GM23338 (cell line): ENCODE measurements at places on chromosomes 1 and 21.

DNA sequence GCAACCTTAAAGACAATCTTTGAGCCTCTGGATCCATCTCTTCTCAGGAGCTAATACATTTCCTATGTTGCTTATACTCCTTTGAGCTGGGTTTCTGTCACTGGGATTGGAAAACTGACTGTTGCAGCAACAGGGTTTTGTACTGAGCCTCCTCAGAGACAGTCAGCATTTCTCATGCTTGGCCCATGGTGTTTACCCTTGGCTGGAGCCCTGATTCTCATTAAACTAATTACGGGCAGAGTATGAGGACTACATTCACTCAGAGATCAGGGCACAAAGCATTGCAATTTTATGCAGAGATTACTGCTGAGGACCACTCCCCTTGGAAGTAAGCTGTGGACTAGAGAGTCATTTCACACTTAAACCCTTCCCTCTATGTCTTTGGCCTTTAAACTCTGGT lies 134.5 kb downstream of the LRIG2 start:
- no peak for DNase-seq

GRCh38 chr1:204583909-204584632 lies 67.9 kb downstream of the MDM4 start:
- DNase-seq: no peak

DNA sequence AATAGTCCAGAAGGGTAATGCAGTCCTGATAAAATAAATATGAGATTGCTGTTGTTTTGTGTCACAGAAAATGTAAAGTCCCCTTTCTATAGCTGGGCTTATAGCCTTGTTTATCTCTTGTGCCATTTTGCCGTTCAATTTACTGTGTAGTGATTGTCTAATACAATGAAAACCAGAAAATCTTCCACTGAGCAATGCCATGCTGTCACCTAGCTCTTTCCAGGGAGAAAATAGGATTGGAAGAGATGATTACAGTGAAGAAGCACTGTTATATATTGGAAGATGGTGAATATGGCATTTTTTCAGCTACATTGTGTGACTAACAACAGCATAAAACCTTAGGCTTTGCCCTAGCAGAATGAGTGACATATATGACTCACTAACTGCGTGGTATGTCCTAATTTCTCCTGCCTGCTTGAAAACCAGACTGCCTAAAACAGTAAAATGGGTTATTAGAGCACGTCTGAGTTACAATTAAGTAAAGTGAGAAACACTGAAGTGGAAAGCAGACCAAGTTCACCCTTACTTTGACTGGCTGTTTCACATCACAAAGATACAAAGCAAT lies 332.4 kb upstream of the ZP4 start:
- no peak for DNase-seq

GRCh38 chr1:158969166-158969565 lies 37.8 kb downstream of the PYHIN1 start:
- no peak for DNase-seq

- DNase-seq: no peak
These were observed 41.3 kb upstream of the GPR52 start for GRCh38 chr1:174406421-174406820.
